ENCODE measurements at places on chromosomes 1 and 21.

GRCh38 chr1:205662791-205663190 lies 17.5 kb downstream of the SLC45A3 start:
- no peak for DNase-seq

DNA sequence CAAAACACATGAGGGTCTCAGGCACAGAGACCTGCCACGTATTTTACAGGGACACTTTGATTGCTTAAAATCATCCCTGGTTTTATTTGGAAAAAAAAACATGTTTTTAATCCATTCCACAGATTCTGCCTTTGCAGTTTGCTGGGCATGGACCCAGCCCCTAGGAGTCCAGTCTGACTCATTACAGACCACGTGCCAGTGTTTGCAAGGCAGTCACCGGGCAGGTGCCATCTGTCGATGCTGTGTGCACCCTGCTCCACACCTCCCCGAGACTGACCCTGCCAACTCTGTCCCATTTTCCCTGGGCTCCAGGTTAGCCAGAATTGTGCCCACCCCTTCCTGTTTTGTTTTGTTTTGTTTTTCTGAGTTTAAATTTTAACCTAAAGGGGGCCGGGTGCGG lies 148.4 kb upstream of the TMEM51 start:
- DNase-seq, result no peak

DNA sequence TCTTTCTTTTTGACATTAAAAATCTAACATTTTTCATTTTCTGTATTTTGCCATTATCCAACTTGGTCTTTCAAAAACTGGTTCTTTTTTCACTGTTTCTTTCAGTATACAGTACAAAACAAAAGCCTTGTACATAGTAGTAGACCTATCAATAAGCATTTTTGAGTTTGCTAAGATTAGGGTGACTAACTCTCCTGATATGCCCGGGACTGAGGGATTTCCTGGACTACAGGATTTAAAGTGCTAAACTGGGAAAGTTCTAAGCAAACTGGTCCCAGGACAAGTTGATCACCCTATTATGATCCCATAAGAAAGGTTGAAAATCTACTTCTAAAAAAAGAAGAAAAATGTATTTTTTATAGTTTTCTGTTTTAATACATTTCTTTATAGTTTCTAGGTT lies 120.9 kb downstream of the USP25 start:
- DNase-seq, result no peak

DNA sequence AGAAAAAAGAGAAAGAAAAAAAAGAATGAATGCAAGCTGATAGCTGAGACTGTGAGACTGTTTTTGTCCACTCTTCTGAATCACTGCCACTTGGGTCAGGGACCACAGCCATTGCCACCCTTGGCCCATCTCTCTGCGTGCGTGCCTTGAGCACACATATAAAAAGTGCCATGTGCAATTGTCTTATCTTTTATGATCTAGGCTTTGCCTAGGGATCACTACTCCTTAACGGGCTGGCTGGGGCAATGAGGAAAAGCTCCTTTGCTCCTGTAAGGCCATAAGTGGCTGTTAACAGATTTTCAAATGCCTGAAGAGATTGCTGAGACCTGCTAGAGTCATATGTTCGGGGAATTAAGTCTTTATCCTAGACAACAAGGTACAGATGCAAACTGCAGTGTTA lies 8.2 kb downstream of the SPATA46 start:
- DNase-seq, result no peak

GRCh38 chr21:29557931-29558725 lies 259.4 kb downstream of the BACH1 start:
- DNase-seq, result peak; percentile 77

GRCh38 chr1:85172684-85173337 lies 28.0 kb downstream of the SYDE2 start:
- no peak for DNase-seq

GRCh38 chr1:6384135-6384534 lies 9.4 kb downstream of the ACOT7 start:
- no peak for DNase-seq

DNA sequence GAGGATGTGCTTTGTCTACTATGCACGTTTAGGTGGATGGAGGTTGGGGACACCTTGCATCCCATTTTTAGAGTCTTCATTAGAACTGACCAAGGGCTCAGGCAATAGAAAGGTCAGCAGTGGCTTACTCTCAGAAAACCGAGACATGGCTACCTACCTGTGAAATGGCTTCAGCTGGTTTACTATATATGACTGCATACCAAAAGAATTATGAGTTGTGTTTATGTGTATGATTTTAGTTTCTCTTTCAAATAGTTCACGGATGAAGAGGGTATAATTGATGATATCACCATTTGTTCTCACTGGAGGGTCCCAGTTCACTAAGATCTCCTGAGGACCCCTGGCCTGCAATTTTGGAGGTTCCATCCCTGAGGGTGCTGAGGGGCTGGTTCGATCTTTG lies 106.8 kb downstream of the KCTD3 start:
- DNase-seq, result no peak

DNA sequence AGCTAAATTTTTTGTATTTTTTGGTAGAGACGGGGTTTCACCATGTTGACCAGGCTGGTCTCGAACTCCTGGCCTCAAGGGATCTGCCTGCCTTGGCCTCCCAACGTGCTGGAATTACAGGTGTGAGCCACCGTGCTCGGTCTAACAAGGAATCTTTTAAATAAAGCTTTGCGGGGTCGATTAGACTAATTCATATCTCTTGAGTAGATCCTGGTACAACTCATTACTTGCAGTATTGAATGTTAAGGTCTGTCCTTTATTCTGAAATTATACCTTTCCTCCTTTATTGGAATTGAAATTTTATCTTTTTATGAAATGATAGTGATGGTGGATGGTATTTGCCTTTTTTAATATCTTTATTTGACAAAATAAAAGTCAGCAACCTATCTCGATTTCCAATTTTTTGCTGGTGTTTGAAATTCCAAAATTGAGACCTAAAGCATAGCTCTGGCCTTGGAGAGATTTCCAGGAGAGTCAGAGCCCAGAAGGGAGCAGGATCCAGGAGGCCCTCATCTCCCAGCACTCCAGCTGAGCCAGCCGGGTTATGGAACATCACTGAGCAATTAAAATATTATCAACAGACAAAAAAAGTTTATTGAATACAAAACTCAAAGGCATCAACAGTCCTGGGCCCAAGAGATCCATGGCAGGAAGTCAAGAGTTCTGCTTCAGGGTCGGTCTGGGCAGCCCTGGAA lies 4.7 kb downstream of the S100A2 start:
- DNase-seq, result no peak

DNA sequence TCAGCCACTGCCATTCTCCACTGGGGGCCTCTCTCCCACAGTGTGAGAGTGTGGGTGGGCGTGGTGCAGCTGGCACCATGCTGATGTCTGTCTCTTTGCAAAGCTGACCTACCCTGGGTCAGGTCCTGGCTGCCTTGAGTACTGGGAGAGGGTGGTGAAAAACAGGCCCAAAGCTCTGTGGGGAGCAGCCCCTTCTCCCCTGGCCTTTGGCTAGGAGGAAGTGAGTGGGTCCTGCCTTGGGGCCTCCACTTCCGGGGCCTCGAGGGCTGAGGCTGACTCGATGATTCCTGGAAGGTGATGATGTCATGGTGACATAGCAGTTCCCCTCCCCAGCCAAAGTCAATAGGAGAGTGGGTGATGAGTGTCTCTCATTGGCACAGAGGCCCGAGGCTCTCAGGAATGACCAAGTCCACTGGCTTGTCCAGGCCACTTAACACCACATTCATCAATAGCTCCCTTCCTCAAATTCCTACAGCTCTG lies 53.0 kb downstream of the IER5 start:
- no peak for DNase-seq

DNA sequence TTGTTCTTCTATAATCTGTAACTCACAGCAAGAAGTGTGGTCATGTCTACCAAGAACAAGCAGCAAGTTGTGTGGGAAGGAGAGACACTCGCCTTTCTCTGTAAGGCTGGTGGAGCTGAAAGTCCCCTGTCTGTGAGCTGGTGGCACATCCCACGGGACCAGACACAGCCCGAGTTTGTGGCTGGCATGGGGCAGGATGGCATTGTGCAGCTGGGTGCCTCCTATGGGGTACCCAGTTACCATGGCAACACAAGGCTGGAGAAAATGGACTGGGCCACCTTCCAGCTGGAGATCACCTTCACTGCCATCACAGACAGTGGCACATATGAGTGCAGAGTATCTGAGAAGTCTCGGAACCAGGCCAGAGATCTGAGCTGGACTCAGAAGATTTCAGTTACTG lies 15.5 kb downstream of the CD101 start:
- DNase-seq, result no peak
